ENCODE measurements at places on chromosomes 4 and X.

DNA sequence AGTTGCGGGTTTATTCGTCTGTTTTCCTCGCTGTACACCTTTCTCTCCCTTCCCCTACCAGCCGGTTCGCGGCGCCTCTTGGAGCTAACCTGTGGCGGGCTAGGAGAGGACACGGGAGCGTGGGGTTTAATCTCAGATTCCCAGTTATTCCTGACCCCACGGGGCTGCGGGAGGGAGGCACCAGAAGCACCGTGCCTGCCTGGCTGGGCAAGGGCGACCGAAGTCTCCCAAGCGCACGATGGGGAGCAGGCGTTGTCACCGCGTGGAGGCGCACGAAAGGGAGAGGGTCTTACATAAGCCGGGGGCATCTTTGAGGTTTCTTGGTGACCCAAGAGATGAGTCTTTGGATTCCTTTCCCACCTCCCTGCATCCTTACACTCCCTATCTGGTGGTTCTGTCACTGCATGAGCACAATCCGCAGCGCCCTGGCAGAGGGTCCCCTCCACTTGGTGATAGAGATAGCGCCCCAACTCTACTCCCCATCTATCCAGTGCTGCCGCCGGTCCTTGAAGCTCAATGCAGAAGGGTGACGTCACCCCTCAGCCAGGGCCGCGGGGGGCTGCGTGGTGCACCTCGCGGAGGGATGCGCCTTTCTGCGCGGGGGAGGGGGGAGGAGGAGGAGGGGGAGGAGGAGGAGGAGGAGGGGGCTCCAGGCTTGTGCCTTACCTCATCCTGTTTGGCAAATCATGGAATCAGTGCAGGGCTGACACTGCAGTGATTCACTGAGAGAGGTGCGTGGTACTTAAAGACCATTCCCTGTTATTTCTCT lies 793 bp downstream of the TSPAN7 start:
- DNase-seq = no peak

DNA sequence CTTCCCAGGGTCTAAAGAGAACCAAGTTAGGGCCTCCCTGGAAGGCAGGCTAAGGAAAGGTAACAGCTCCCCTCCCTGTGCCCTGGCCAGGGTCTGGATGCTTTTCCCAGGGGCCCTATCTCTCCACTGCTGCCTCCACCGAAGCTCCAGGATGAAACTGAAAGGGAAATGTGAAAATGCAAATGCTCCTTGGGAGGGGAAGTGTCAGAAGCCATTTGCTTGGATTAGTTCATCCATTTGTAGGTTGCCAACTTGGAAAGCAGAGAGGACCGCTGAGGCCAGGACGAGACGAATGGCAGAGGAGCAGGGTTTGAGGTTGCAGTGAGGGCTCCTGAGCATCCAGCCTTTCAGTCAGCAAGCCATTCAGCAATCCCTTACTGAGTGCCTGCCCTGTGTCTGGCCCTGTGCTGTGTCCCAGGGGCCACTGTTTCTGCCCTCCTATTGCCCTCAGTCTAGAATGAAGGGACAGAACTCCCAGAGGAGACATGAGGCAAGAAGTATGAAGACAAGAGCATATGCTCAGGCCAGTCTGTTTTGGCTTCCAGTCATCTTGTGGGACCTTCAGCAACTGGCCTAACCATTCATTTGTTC lies 45.9 kb upstream of the PGRMC1 start:
- DNase-seq = no peak

- DNase-seq = no peak
Observed at GRCh38 chr4:56227301-56227835, 159.9 kb downstream of the AASDH start.

DNA sequence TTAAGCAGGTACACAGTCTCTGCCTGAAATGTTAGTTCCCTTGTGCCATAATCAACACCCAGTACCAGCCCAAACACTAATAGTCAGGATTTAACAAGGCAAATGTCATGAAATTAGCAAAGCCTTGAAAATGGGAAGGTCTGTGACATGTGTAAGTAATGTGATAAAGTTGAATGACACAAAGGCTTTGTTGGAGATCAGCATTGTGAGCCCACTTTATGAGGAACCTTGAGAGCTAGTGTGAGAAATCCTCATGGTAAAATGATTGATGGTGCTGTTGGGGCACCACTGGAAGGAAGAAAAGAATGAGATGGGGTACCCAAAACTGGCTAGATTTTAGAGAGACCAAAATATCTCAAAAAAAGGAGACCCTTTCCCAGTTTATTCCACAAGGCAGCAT lies 3.3 kb upstream of the LIN54 start:
- no peak for DNase-seq

GRCh38 chr4:23819041-23819511 lies 70.8 kb downstream of the PPARGC1A start:
- no peak for DNase-seq

DNA sequence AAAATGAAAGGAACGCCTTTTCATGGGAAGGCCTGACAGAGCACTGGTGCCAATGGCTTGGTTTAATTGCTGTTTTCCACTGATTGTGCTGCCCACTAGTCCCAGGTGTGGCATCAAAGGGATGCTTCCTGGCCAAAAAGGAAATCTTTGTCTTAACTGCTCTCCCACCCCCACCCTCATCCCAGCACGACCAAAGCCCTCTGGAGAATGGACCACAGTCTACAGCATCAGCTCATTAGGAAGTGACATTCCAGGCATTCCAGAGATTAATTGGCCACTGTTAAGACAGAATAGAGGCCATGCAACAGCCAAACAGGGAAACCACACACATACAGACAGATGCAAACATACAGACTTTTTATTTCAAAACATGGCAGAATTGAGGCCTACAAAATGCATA lies 143.2 kb downstream of the LHFPL1 start:
- no peak for DNase-seq

GRCh38 chrX:148316446-148316845 lies 184.0 kb upstream of the AFF2 start:
- no peak for DNase-seq

DNA sequence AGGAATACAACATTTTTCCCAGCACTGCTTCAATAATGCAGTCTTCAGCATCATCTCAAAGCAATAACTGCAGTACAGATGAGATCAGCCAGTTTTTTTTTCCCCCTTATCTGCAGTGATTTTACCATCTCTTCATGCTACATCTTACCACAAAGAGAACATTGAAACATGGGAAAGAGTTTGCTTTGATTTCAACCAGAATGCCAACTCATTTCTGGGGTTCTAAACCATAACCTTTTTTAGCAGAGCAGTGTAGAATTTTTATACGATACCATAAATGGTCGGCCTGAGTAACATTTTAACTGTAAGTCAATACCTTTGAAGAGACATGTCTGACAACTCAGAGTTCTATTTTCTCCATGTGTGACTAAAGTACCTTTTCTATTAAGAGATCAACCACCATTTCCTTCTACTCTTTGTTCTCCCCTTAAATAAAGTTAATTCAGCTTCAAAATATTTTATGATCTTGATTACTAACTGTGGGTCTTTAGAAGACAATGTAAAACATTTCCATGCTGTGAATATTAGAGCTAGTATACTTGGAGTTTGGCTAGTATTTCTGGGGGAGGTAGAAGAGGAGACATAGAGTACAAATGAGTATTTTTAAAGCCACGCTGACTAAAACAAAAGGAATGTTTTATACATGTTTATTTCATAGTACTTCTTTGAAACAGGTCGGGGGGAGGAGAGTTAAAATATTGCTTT lies 69.1 kb downstream of the TET2 start:
- no peak for DNase-seq

GRCh38 chr4:145939441-145939750 lies 773 bp upstream of the ZNF827 start:
- no peak for DNase-seq

DNA sequence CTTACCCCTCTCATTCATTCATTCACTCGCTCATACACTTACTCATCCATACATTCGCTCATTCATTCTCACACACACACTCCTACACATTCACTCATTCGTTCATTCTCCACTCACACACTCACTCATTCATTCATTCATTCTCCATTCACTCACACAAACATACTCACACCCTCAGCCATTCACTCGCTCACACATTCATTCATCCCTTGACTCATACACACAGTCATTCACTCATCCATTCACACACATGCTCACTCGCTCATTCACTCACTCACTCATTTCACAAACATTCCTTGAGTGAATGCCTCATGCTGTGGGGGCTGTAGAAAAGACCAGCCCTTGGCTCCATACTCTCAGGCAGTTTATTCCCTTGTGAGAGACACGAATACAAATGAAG lies 151.1 kb upstream of the MAMLD1 start:
- DNase-seq = no peak

DNA sequence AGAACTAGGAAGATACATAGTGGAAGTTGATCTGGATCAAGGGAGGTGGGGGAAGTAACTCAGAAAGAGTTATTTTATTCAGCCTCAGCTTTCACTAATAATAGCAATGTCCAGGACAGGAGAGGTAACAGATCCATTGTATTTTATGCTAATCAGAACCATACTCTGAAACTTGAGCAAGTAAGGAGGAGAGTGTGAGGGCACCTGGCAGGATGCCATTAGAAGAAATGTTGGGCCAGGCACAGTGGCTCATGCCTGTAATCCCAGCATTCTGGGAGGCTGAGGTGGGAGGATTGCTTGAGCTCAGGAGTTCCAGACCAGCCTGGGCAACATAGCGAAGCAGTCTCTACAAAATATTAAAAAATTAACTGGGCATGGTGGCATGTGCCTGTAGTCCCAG lies 16.3 kb downstream of the GPR34 start:
- no peak for DNase-seq

- DNase-seq = no peak
Observed at GRCh38 chr4:72468904-72469502, 100.0 kb downstream of the ADAMTS3 start.

- no peak for DNase-seq
Observed at GRCh38 chrX:48515842-48516241, 5.8 kb upstream of the EBP start.

- no peak for DNase-seq
Observed at GRCh38 chr4:156886481-156886880, 85.1 kb downstream of the PDGFC start.
